ENCODE measurements at places on chromosomes 2 and 18.

- DNase-seq, result no peak
Observed at GRCh38 chr18:61841706-61842105, 51.1 kb downstream of the RNF152 start.

DNA sequence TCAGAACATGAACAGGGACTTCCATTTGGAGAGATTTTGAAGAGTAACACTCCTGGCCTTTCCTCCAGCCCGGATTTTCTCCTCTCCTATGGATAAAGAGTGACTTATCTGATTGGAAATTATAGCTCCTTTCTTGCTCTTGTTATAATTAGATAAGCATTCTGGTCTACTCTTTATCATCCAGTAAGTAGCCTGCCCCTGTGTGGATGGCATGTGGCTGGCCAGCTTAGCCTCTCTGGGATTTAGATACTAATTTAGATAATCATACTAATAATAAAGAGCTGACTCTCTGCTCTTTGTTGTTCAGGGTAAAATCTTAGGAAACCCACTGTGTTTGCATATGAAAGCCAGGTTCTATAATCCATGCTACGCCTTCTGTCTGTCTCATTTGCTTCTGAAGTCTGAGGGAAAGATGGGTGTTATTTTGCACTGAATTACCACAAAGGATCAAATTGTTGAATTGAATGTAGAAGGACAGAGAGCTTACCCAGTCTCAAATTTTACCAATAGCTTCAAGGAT lies 438.8 kb downstream of the SPAG16 start:
- DNase-seq, result no peak

GRCh38 chr2:105438104-105438929 lies 39.5 kb upstream of the FHL2 start:
- no peak for DNase-seq

DNA sequence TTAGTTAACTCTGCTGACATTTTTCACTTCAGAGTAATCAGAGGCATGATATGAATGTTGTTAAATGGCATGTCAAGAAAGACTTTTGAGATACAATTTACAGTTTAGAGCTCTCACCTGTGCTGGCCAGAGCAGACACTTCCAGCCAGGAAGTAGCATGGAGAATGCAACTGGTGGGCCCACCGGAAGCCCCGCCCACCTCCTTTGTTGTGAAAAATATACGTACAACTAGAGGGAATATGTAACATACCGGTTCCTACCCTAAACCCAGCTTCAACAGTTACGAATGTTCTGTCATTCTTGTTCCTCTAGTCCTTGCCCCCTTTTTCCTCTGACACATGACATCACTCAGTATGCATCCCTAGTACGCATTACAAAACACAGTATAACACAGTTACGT lies 70.2 kb upstream of the ITM2C start:
- no peak for DNase-seq

- peak; percentile 58 for DNase-seq
Observed at GRCh38 chr2:234135750-234136221, 85.3 kb downstream of the SPP2 start.

DNA sequence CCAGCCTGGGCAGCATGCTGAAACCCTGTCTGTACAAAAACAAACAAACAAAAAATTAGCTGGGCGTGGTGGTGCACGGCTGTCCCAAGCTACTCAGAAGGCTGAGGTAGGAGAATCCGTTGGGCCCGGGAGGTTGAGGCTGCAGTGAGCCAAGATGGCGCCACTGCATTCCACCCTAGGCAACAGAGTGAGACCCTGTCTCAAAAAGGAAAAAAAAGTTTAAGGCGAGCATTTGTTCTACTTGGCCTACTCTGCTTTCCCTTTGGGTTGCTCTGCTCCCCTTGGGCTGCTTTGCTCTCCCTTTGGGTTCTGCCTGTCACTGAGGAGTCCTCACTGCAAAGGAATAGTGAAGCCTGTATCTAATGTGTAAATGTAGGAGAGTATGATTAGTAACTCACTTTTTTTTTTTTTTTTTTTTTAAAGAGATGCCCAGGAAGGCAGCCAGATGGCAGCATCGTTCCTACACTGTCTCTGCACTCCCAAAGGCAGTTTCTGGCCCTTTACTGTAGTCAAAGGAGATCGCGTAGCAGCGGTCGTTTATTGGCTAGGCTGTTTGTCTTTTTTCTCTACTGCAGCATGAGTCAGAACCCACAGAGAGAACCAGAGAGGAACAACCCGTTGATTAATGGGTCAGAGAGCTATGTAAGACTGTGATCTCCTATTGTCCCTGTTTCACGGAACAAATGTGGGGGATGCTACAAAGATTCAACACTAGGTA lies 118.3 kb upstream of the CWC22 start:
- DNase-seq, result peak; percentile 28

GRCh38 chr2:239327536-239328350 lies 73.1 kb downstream of the HDAC4 start:
- DNase-seq, result no peak

- no peak for DNase-seq
Observed at GRCh38 chr2:200034816-200035215, 79.4 kb downstream of the MAIP1 start.

All from GM13977 (cell line).